NCI-H1417 treated with DMSO at 0.1 percent for 48 hours (cell line): ENCODE measurements at places on chromosomes 1 and 21.

GRCh38 chr1:206469933-206470691 is at the start of gene IKBKE:
Gene IKBKE (plus strand): TSS chr1:206470476. CDS start chr1:206473228, 2,752 bp downstream.
- no peak for DNase-seq

- DNase-seq: peak; percentile 27
Observed at GRCh38 chr1:20633190-20634064, at the start of gene PINK1. Gene PINK1 (plus strand): TSS chr1:20633458. CDS start chr1:20633549, 91 bp downstream.

DNA sequence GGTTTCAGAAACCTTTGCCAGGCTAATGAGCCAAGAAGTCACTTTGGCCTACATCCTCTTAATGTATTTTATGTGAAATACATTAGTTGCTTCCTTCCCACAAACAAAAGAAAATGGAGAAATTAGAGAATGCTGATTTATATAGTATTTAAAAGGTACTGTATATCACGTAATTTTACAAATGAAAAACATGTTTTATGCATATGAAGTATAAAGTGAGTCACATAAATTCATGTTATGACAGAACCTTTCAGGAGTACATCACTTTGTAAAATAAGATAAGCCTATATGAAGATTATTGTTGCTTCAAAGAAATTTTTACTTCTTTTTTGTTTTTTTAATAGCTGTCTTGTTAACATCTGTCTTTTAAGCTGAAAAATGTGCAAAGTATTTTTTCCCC is 4.6 kb downstream of the DR1 start:
- no peak for DNase-seq

DNA sequence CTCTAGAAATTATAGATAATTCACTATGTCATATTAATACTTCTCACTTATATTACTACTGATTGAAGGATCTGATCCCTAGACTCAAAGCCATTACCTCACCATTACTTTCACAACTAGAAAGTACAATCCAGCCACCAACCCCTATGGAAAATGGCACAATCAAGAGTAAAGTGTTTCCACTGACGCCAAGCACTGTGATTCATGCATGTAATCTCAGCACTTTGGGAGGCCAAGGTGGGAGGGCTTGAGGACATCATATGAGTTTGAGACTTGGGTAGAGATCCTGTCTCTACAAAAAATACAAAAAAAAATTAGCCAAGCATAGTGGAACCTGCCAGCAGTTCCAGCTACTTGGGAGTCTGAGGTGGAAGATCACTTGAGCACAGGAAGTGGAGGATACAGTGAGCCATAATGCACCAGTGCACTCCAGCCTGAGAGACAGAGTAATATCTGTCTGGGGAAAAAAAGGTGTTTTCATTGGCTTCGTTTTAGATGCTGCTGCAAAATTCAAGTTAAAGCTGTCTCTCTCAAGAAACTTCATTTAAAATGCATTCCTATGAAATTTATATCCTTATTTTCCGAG is 126.5 kb downstream of the AKT3 start:
- DNase-seq: no peak

DNA sequence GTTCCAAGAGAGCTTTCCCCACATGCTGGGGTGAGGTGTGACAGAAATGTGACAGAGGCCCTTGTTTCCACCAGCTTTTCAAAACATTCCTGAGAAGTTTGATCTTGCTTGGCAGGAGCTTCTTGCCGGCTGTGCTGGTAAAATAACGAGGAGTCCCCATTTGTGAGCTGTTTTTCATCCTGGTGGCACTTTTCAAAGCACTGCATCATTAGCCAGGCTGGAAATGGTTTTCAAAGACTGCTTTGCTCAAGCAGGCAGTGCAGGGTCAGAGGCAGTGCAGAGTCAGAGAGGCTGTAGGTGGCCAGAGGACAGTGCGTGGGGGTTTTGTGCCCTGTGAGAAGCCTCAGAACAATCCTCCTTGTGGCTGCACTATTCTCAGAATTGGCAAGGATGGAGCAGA is 75.8 kb upstream of the KCNA3 start:
- no peak for DNase-seq

- no peak for DNase-seq
Observed at GRCh38 chr21:41375875-41376274, 14.0 kb downstream of the MX2 start.

GRCh38 chr1:210771131-210771530 is 362.8 kb downstream of the KCNH1 start:
- no peak for DNase-seq

- no peak for DNase-seq
Observed at GRCh38 chr1:92980732-92981647, 19.7 kb upstream of the DIPK1A start.

- no peak for DNase-seq
Observed at GRCh38 chr1:32693455-32694174, 9.0 kb downstream of the SYNC start.

GRCh38 chr1:223738465-223739365 is 26.4 kb downstream of the CAPN2 start:
- DNase-seq: no peak

- no peak for DNase-seq
Observed at GRCh38 chr1:113142791-113143190, 69.8 kb downstream of the LRIG2 start.

- no peak for DNase-seq
Observed at GRCh38 chr1:101284021-101284420, 47.2 kb downstream of the S1PR1 start.

- DNase-seq: no peak
Observed at GRCh38 chr21:43001316-43001715, 27.0 kb downstream of the PKNOX1 start.

DNA sequence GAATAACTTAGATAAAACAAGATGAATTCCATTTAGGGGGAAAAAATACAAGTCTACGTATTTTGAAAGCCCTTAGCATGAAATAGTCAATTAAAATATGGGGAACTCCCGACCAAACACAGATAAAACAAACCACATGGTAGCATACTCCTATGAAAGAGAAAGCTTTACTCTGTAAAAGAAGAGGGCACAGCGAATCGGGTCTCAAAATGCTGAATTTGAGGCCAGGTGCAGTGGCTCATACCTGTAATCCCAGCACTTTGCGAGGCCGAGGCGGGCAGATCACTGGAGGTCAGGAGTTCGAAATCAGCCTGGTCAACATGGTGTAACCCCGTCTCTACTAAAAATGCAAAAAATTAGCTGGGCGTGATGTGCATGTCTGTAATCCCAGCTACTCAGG is 116.9 kb upstream of the TIAM1 start:
- no peak for DNase-seq

- no peak for DNase-seq
Observed at GRCh38 chr1:61274939-61275338, 192.6 kb downstream of the NFIA start.

GRCh38 chr1:160491017-160491416 is 32.0 kb downstream of the SLAMF6 start:
- no peak for DNase-seq

- no peak for DNase-seq
Observed at GRCh38 chr1:8409106-8409505, 91.2 kb downstream of the SLC45A1 start.

DNA sequence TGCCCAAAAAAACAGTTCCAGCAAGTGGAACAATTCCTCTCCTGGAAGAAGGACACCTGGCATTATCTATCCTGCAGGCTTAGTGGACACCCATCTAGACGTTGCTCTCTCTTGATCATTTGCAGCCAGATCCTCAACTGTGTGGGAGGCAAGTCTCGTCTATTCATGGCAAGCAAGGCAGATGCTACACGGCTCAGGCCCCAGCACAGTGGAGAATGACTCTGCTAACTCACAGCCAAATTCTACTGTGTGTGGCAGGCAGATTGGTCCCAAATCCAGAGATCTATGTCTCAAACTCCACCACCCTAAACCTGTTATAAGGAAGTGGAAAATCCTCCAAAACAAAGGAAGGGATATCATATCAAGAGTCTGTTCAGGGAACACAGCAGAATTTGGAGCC is 7.0 kb downstream of the TNNT2 start:
- no peak for DNase-seq

DNA sequence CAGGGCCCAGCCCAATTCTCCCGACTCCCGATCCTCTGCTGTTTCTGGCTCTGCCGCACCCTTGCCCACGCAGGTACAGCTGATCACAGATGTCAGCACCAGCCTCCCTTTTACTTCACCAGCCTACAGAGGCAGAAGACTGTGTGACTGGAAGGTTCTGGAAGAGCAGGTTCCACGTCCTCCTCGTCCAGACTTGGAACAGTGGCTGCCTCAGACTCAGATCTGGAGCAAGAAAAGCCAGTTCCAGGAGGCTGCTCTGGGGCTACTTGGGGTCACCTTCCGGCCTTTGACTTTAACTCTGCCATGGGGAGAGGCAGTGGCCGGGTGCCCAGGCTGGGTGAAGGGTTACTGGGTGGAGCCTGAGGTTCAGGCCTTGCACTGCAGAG is 16.1 kb upstream of the KLHDC7A start:
- no peak for DNase-seq

GRCh38 chr1:159204161-159205141 is at the start of gene ACKR1:
Gene ACKR1 (plus strand): TSS chr1:159204875. CDS start chr1:159204960, 85 bp downstream.
- no peak for DNase-seq

- no peak for DNase-seq
Observed at GRCh38 chr1:6133146-6133895, 46.8 kb downstream of the CHD5 start.

DNA sequence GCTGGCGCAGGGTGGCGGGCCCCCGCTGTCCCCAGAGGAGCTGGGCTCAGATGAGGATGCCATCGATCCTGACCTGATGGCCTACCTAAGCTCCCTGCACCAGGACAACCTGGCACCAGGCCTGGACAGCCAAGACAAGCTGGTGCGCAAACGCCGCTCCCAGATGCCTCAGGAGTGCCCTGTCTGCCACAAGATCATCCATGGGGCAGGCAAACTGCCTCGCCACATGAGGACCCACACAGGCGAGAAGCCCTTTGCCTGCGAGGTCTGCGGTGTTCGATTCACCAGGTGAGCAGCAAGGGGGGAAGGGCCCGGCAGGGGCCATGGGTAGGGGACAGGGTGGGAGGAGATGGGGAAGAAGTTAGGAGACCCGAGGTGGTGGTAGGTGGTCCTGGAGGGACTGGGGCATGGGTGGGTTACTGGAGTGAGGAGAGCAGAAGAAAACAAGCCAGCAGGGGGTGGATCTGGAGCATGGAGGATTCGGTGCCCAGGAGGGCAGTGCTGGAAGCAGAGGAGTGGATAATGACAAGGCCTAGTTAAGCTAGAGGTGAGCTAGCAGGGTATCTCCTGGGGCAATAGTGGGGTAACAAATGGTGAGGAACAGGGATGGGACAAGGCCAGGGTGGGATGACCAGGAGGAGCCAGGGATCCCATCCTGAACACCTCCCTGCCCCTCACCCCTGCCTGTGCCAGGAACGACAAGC is 13.1 kb downstream of the ZBTB7B start:
- no peak for DNase-seq

- no peak for DNase-seq
Observed at GRCh38 chr1:88890131-88890530, 1.2 kb downstream of the GTF2B start.

GRCh38 chr1:114286960-114287359 is 133.3 kb upstream of the SYT6 start:
- DNase-seq: no peak

DNA sequence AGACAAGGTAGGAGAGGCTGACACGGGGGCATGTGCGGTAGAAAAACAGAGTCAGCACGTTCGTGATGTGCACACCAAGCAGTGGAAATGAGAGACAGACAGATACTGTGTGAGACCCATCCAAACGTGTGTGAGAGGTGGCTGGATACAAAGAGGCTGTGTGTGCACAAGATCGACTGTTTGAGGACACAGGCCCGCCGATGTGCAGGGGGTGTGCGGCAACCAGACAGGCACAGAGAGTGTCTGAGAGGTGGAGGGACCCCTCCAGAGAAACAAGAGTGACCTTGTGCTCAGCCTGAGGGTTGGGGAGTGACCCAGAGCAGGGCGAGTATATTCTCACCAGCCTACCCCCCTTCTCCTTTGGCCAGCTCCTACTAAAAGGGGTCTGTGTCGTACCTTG is 97.8 kb upstream of the IPO9 start:
- no peak for DNase-seq

DNA sequence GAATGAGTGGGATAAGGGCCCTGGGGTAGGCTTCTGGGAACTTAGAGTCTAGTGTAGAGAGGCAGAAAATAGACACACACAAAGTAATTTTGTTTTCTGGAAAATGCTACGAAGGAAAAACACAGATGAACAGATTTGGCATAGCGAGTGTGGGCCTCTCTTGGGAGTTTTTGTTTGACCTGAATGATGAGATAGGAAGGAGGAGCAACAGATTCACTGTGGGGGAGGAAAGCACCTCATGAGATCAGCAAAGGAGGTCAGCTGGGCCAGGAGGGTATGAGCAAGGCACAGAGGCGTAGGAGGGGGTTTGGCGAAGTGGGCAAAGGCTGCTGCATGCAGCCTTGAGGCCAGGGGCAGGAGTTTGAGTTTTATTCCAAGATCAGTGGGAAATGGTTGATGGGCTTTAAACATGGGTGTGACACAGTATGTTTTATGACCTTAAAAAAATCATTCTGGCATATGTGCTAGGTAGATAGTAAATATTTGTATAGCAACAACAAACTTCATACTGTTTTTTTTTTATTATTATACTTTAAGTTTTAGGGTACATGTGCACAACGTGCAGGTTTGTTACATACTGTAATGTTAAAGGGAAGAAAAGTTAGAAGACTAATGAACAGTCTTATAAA is 57.9 kb downstream of the FGGY start:
- no peak for DNase-seq

- DNase-seq: no peak
Observed at GRCh38 chr1:5389101-5389885, 602.9 kb downstream of the NPHP4 start.

DNA sequence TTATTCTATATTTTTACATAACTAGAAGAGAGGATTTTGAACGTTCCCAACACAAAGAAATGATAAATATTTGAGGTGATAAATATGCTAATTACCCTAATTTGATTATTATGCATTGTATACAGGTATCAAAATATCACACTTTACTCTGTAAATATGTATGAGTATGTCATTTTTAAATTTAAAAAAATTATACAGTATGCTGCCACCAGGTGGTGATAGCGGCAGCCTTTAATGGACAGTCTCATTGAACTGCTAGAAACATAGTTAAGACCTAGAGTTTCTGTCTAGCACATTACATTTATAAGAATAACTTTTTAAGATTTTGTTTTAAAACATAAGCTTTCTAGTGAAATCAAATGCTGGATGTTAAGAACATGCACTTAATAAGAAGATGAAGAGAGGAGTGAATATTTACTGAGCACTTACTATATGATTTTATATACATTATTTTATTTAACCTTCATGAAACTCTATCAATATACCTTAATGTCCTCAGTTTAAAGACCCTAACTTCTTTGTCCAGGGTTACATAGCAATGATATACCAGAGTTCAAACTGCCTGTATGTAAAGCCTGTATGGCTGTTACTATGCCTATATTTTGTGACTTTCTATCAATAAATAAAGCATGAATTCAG is 207.1 kb downstream of the NUF2 start:
- DNase-seq: no peak

DNA sequence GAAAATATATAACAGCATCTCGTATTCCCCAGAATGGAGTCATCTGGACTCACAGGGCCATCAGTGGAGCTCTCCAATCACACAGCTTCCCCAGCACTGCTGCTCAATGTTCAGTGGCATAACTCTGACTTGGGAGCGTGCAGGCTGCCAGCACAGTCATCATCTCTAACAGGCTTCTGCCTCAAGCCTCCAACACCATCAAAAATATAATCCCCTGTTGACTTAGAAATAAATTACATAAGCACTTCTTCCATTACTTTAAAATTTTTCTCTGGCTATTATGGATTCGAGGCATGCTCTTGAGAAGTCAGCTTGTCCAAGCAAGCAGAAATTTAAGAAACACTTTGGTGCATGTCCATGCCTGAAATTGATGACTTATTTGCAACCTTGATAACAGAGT is 6.2 kb downstream of the DUSP23 start:
- DNase-seq: no peak
